KG1 (cell line): ENCODE measurements at places on chromosomes 2 and 18.

GRCh38 chr2:118223992-118224894 is 136.0 kb downstream of the INSIG2 start:
- DNase-seq = no peak

DNA sequence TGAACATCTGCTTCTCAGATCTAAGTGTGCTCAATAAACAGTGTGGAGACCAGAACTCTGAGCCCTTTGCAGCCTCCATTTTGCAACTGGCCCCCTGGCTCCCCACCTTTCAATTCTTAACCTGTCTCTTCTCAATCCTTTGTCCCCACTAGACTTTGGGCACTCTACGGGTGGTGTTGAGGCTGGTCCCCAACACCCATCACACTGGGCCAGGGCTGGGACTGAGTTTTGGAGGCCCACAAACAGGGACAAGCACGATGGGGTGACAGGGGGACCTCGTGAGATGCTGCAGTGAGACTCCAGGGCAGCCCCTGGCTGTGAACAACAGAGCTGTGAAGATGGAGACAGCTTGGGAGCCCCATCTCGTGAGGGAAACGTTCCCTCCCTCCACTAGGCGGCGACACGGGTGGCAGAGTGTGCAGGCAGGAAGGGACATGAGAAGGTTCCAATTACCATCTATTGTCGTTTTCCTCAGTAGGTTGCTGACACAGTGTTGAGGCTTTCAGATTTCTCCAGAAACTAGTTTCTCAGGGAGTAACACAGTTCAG is 1.2 kb downstream of the ANKMY1 start:
- no peak for DNase-seq

DNA sequence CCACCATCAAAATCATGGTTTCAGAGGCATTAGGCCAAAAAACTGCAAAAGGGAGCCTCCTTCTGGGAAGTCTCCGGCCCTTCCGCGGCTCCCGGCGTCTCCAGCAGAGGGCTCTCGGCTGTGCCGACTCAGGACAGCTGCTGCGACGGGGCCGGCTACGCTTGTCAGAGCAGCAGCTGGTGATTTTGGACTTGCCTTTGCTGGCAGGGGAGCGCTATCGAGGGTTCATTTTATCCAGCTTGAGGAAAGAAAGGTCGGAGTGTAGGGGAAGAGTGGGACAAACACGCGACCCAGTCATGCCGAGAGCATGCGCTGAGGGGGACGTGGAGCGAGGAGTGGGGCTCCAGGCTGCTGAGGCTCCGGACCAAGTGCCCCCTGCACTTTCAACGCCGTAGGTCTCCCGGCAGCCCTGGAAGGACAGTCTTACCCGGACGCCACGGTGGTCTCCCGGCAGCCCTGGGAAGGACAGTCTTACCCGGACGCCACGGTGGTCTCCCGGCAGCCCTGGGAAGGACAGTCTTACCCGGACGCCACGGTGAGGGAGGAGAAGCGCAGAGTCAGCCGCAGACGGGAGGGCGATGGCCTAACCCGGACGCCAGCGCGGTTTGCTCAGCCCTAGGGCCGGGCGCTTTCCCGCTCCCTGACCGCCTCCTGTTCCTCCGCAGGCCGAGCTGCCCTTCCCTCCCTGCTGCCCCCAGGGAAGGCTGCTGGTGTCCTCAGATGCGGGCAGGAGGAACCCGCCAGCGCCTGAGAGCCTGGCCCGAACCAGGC is 21.7 kb downstream of the DDX18 start:
- no peak for DNase-seq

DNA sequence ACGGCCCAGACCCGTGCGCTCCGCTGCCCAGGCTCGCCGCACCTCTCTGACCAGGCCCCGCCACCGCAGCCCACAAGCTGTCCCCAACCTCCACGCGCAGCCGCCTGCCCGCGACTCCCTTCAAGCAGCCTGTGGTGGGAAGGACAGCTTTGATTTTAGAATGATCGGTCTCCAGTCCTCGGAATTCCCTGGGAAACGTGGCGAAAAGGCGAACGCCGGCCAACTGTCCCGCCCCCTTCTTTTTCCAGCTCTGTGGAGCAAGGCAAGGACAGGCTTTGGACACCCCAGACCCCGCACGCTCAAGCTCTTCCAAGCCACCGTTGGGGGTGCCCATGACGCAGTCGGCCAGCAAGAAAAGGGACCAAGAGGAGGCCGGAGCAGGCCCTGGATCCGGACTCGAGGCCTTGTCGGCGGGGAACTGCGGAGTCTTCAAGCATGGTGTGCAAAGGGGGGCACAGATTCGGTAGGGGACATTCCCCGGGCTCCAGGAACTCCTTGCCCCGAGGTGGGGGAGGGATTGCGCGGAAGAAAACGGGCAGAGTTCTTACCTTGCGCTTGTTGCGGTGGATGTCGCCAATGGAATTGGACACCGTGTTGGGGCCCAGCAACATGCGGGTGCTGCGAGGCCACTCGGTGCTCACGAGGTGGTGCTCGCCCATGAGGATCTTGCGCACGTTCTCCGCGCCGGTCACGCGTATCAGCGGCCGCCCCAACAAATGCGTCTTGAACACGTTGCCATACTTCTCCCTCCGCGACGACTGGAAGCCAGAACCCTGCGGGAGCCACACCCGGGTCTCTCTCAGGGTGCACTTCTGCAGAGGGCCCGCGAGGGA is 4.0 kb downstream of the CYP26B1 start:
- DNase-seq = no peak

GRCh38 chr18:79528316-79528695 is 132.6 kb downstream of the NFATC1 start:
- no peak for DNase-seq

DNA sequence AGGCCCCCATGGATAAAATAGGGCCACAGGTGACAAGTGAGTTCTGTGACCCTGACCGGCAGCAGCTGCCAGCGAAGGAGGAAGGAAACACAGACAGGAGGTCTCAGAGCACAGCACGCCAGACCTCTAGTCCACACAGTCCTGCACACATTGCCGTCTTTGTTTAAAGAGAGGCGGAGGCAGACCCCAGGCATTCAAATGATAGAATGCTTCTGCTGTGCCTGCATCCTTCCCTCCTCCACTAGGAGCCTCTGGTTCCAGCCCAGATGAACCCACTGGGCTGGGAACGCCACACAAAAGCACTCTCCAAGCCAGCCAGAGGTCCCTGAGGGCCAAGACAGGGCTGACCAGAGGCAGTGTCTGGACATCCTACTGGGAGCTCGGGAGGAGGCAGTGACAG is 118.7 kb downstream of the KLHL29 start:
- no peak for DNase-seq

- no peak for DNase-seq
Measured at GRCh38 chr2:135490376-135490775, 40.6 kb downstream of the ZRANB3 start.

DNA sequence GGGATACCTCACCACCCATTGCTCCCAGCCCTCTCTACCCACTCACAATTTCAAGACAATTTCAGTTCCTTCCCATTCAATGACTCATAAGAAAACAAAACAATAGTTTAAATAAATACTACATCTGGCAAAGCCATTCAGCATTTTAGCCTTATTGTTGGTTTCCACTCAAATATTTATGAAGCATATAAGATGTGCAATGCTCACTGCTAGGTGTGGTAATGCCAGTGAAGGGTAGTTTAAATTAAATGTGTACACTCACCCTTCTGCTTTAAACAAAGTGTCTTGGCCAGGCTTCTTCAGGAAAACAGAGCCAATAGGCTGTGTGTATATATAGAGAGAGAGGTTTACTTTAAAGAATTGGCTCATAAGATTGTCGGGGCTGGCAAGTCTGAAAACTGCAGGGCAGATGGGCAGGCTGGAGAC is 37.0 kb downstream of the INO80C start:
- no peak for DNase-seq

- no peak for DNase-seq
Measured at GRCh38 chr2:6846967-6847681, 18.6 kb downstream of the CMPK2 start.

GRCh38 chr2:100281521-100282438 is 40.5 kb downstream of the LONRF2 start:
- DNase-seq = no peak

DNA sequence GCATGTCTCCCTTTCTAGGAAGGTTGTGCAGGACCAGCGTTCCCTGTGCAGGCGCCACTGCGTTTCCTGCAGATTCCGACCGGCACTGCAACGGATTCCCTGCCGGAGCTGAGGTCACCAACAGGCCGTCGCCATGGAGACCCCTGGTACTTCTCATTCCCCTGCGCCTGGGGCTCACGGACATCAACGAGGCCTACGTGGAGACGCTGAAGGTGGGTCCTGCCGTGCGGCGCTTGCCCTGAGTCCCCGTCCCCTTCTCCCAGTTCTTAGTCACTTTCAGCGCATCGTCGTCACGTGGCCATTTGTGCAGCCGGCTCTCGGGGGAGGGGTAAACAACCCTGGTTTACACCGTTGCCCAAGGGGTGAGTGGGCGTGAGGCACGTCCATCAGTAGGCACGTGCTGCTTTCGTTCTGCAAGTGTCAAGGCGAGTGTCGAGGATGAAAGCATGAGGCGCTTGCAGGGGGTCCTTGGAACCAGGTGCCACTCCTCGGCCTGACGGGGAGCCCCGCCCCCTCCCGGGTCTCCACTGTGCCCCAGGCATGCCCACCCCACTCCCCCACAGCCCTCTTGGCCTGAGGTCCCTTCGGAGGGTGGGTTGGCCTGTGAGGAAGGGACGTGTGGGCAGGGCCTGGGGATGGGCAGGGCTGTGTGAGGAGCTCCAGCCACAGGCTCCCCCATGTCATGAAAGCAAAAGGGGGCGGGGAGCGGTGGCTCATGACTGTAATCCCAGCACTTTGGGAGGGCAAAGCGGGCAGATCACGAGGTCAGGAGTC is 19.8 kb downstream of the DTYMK start:
- no peak for DNase-seq

DNA sequence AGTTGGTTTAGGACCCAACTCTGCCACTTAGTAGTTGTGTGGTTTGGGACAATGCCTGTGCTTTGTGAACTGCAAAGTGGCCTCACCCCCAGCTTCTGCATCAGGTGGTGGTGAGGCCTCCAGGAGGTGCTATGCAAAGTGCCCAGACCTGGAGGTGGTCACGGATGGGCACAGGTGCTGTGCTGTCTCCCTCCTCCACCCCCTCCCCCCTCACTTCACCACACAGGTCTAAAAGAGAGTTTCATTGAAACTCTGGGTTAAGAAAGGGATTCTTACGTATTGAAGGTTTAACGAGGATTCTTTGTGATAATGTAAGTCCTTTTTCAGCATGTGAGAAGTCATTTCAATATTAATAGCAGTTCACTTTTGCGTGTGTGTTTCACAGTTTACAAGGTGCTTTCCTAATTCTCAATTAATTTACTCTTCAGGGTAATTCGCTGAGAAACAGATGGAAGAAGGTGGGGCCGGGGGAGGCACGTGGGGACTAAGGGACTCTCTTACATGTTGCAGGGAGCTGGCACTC is 369.9 kb downstream of the LPIN1 start:
- no peak for DNase-seq

DNA sequence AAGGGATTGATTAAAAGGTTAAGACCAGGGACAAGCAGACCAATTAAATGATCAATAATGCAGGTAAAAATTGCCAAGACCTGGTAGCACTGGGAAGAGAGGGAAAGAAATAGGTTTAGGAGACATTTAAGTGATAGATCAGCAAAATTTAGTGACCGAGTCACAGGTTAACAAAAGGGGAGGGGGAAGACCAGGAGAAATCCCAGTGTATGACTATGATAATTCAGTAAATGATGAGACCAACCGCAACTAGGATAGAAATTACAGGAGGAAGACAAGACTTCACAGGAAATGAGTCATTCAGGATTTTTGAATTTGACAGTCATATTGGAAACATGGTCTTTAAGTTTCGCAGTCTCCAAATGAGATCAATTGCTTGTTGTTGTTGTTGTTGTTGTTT is 62.9 kb downstream of the COBLL1 start:
- no peak for DNase-seq

DNA sequence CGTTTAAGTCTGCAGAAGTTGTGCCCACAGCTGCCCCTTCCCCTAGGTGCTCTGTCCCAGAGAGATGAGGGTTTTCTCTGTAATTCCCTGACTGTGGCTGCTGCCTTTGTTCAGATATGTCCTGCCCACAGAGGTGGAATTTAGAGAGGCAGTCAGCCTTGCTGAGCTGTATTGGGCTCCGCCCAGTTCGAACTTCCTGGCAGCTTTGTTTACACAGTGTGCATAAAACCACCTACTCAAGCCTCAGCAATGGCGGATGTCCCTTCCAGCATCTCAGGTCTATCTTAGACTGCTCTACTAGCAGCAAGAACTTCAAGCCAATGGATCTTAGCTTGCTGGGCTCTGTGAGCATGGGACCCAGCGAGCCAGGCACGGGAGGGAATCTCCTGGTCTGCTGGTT is 48.1 kb downstream of the LHCGR start:
- no peak for DNase-seq

DNA sequence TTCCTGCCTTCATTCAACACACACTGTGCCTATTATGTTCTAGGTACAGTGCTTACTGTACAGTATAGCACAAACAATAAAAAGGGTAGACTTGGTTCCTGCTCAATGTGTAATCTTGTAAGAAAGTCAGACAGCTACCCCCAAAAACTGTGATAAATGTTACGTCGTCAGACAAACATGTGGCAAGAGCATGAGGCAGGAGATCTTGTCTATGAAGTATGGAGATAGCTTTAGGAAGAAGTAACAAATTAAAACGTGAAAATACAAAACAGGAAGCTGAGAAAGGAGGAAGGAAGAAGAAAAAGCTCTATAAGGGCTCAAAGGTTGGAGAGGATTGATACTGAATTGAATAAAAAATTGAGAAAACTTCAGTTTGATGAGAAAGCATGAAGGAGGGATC is 276.2 kb upstream of the HNRNPA3 start:
- DNase-seq = no peak

GRCh38 chr2:26609839-26610277 is 31.3 kb downstream of the CIB4 start:
- DNase-seq = no peak
